ENCODE measurements at places on chromosomes 5 and 9. TPM values are rescaled to one million over a fixed set of nuclear protein-coding genes. Genes with fewer than 3 reads are reported as not detected.

DNA sequence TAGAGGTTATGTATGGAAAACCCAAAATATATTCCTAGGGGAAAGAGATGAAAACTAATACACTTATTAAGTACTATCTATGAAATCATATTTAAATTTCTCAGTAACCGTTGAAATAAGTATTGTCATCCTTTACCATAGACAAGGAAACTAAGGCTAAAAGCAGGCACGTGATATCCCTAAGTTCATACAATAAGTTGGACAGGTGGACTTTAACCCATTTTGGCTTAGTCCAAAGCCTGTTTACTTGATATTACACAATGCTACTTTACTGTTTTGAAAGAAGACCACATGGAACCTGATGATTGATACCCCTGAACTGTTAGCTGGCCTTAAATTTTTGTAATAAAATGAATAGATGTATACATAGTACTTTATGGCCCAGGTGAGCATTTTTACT is 3.5 kb downstream of the NFX1 start:
- DNase-seq = no peak

FAM170A gene
- not detected for polyA plus RNA-seq

- no peak for DNase-seq
Observed at GRCh38 chr5:136905571-136905970, 540.2 kb upstream of the TRPC7 start.

GRCh38 chr9:124758691-124759090 is 12.4 kb downstream of the NR6A1 start:
- no peak for DNase-seq

DNA sequence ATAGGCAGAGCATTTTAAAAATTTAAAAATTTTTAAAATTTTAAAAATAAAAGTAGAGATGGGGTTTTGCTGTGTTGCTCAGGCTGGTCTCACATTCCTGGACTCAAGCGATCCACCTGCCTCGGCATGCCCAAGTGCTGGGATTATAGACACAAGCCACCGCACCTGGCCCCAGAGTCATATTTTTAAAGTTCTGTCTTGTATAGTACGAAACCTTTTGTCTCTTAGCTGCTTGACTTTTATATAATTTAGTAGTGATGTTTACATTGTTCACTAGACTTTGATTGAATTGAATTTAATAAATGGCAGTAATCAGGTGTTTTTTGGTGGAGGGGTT is 31.0 kb downstream of the LRRTM2 start:
- no peak for DNase-seq

DNA sequence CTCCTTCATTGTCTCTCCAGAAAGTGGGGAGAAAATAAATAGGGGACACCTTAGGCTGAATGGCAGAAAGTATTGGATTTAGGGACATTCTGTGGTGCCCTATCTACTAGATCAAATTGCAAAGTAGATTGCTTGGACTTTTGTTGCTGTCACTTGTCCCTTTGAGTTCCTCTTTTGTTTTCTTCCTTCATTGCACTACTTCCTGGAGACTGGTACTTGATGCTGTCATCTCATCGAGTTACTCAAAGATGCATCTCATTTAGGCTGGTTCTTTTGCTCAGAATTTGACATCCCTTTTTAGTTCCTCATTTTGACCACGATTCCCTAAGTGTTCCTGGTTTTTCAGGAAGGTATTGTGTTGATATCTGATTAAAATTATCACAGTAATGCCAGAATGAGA is 137.6 kb downstream of the ADGRV1 start:
- no peak for DNase-seq

ATOX1 gene
- polyA plus RNA-seq = 45.2 TPM

Data from muscle of leg (tissue), 16 donors.